ENCODE measurements at places on chromosomes 3 and 15.

GRCh38 chr3:150725548-150725947 is 21.8 kb upstream of the ERICH6 start:
- DNase-seq: no peak

- peak; percentile 53 for DNase-seq
Observed at GRCh38 chr3:5428607-5429516, 241.4 kb downstream of the EDEM1 start.

DNA sequence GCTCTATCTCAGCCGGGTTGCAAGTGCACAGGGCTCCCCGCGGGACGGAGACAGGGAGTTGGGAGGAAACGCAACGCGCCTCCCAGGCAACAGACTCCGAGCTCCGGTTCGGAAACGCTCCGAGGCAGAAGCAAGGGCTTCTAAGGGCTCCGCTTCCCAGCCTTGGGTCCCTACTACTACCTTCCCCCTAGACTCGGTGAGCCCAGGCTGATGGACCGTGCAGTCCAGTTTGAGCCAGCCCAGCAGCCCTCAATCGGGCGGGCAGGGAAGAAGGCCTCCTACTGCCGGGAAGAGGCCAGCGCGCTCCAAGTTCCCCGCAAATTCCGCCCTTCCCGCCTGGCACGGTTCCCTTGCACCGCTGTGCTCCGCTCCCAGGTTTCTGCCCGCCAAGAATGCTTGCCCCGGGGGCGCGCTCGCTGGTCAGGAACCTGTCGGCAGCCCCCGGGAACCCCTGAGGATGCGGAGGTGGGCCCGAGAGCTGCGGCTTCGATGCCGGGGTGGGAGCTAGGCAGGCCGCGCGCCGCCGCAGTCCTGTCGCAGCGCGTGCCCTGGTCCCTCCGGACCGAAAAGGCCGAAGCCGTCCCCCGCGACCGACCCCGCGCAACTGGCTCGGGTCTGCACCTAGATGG is 728 bp downstream of the TRANK1 start:
- peak; percentile 77 for DNase-seq

DNA sequence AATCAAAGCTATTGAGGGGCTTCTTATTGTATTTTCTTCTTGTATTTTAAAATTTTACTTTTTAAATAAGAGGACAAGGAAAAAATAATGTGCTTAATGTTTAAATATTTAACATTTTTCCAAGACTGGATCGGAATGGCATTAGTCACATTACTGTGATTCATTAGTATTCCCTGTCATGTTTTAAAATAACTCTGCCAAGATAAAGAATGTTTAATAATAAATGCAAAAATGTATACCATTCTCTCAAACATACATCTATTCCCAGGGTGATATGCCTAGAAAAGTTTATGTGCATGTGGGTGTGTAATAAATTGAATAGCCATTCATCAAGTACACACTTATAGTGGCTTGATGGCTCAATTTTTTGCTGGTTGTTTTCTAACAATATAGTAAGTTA is 936.1 kb downstream of the PLOD2 start:
- no peak for DNase-seq

DNA sequence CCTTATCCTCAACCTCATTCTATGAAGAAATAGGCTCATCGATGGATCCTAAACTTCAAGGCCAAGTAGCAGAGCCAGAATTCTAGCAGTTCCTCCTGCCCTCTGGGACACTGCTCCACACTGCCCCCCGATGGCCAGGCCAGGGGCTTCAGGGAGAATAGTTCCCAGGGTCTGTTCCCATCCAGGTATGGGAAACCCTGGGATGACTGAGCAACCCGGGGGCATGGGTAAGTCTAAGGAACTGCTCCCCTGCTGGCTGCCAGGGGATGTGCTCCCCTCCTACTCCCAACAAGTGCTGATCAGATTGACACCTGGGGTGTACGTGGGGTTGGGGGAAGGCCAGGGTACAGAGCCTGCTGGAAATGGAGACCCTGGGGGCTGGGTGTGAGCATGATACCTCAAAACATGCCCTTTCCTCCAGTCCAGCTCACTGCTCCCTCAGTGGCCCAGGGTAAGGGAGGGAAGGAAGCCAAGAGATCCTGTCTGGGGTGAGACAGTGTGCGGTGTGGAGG is 7.6 kb downstream of the ULK3 start:
- DNase-seq: peak; percentile 17

DNA sequence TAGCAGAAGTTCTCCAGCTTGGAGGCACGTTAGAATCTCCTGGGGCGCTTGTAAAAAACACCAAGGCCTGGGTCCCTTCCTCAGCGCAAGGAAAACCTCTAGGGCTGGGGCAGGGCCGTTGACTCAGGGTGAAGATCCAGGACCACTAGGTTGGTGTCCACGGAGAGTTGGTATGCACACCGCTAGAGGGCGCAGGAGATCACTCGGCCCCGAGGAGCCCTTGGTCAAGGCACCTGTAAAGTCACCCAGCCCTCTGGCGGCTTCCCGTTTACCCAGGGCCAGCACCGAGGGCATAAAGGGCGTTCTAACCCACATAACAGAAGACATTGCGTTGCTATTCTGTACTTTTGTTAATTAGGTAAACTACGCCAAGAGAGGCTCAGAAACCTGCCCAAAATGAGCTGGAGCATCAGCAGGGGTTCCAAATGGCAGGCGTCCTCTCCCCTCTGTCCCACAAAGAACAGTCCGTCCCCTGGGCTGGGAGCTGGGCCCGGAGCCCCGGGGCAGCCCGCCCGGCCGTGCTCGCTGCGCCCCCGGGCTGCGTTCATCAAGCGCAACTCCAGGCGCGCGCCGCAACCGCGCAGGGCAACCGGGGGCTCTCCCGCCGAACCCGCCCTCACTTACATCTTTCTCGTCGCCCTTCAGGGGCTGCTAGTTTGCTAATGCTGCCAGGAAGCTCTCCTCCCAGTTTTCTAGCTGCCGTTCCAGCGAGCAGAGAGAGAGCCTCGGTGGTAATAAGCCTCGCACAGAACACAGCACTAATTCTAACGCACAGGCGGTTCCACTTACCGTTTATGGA is 332.1 kb downstream of the ARRDC4 start:
- DNase-seq: no peak

DNA sequence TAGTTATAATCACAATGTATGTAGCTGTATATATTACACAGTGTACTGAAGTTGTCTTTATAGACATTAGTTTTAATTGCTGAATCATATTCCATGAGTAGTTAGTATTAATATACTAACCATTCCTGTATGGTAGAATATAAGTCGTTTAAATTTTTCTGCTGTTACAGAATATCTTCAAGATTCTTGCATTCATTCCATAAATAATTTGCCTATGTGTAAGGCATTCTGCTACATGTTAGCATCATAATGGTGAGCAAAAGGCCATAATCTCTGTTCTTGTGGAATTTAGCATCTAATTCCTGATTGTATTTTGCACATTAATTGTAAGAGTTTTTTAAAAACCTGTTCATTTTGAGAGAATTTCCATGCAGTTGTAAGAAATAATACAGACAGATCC is 14.1 kb downstream of the GYG1 start:
- DNase-seq: no peak

DNA sequence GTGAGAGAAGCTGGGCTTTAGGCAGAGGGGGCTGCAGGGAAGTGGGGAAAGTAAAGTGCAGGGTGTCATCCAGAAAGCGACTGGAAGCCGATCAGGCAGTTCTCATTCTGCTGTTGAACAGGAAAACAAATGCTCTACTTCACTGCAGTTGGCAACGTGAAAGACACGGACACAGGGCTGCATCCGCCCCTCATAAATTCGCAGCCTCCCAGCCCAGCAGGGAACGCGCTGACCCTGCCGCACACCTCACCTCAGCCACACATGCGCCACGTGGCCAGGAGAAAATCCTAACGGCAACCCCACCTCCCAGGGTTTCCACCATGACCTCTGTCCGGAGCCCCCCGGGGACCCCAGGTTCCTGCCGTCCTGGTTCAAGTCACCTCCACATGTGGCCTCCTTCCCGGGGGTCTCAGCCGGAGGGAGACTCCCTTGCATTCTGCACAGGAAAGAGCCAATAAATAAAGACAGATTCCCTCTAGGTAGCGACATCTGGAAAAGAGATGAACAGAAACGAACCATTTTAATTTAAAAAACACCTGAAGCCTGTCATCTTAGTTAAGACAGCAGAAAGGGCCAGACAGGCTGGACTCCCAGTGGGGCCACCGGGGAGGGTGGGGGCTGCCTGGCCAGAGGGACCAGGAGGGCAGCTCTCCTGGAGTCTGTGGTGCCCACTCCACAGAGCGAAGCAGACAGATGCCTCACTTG is 118.7 kb downstream of the TMEM266 start:
- DNase-seq: no peak

- peak; percentile 95 for DNase-seq
Observed at GRCh38 chr3:49133226-49133951, 539 bp upstream of the LAMB2 start.

DNA sequence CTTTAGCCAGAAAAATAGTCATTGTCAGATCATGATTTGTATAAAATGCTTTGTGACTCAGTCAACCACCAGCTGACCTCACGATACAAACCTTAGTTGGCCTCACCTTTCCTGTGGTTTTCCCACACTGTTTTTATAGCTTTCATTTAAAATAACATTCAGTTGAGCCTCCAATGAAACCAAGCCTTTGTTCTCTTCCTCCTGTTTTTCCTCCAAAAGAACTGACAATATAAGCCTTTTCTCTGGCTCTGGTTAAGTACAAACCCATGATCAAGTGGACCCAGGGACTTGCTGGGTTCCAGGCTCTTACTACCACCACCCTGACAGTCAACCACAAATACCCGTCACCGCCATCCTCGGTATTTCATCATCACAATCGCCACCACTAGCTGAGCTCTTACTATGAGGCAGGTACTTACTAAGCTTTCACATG is 81.7 kb downstream of the TAMM41 start:
- DNase-seq: peak; percentile 16

DNA sequence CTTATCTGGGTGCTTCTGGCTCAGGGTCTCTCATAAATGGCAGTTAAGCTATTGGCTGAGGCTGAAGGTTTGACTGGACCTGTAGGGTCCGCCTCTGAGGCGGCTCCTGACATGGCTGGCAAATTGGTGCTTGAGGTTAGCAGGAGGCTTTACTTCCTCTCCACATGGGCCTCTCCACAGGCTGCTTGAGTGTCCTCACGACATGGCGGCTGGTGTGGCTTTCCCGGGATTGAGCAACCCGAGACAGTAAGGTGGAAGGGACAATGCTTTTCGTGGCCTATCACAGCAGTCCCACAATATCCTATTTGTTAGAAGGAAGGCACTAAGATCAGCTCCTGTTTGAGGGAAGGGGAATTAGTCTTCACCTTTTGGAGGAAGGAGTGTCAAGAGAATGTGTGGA is 267.3 kb upstream of the LRRFIP2 start:
- no peak for DNase-seq

GRCh38 chr15:92906020-92906419 is 5.9 kb downstream of the CHD2 start:
- DNase-seq: no peak

GRCh38 chr3:177338697-177339219 is 141.5 kb upstream of the TBL1XR1 start:
- peak; percentile 51 for DNase-seq

DNA sequence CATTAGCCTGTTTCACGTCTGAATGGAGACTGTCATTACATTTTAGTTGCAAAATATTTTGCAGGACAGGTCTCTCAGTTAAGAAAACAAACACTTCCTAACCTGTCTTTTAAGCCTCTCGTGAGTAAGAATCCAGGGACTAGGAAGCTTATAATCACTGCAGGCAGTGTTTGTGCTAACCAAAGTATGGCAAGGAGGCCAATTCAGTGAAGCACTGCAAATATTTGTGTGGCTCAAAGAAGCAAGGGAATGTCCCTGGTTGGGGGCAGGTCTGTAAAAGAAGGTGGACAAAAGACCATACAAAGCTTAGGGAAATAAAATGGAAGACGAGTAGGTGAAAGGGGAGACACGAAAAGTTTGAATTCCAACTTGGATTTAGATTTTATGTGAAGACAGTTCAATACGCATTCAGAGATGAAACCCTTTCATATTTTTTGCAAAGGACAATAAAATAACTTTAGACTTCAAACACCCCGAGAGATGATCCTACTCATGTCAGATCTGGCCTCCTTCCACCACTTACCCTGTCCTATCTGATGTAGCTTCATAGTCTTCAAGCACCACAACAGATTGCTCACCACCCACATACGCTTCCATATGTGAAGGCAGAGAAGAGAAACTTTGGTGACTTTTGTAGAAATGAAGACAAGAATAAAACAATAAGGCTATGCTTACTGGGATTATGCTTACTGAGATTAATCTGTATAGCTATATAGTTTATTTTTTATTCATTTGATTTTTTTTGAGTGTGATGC is 240.9 kb downstream of the TUSC7 start:
- DNase-seq: peak; percentile 11

GRCh38 chr3:4849136-4849535 is 130.1 kb upstream of the BHLHE40 start:
- no peak for DNase-seq

GRCh38 chr3:5305684-5305989 is 118.1 kb downstream of the EDEM1 start:
- DNase-seq: no peak

GRCh38 chr3:134892761-134893160 is 97.7 kb downstream of the EPHB1 start:
- DNase-seq: no peak

GRCh38 chr15:81573098-81573746 is 199.2 kb upstream of the TMC3 start:
- DNase-seq: no peak

GRCh38 chr3:64158334-64158733 is 66.9 kb downstream of the PRICKLE2 start:
- no peak for DNase-seq

GRCh38 chr15:93614386-93615104 is 525.5 kb upstream of the RGMA start:
- DNase-seq: no peak

DNA sequence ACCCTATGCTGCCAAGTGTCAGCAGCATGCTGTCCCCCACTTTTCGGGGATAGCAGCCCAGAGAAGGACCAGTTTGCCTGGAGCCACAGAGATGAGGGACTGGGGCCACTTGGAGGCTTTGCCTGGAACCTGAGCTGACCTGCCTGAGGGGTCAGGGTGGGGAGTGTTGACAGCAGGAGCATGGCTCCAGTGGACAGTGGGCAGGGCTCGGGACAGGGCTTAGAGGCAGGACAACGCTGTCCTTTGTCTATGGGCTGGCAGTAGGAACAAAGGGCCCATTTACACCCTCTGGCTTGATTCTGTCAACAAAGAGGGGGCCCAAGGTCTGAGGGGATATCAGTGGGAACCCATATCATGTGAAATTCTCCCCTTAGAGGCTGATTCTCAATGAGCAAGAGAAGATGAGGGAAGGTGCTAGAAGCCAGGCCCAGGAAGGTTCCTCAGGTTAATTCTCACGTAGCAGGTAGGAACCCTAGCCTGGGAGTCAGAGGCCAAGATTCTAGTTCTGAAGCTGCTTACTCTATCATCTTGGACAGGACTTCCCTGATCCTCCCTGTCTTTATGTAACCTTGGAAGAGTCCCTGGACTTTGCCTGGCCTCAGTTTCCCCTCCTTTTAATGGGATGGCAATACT is 29.7 kb upstream of the HHATL start:
- DNase-seq: no peak
